ENCODE measurements at places on chromosomes 2 and 18. TPM values are rescaled to one million over a fixed set of nuclear protein-coding genes. Genes with fewer than 3 reads are reported as not detected.
A peak's percentile ranks its signal among the peaks of the same experiment; 100 is the strongest.

The RGPD8 gene
- total RNA-seq: 37.5 TPM

The DLX2 gene
- total RNA-seq: not detected

The SERPINB12 gene
- not detected for total RNA-seq

The B3GNT7 gene
- 0.68 TPM for total RNA-seq

The CDH20 gene
- total RNA-seq: 0.21 TPM

The PPP4R3B gene
- 118 TPM for total RNA-seq

The SLC38A11 gene
- 0.42 TPM for total RNA-seq

The IL37 gene
- not detected for total RNA-seq

The COPS7B gene
- total RNA-seq: 55.8 TPM

The CBLN2 gene
- total RNA-seq: not detected

The LRRTM1 gene
- total RNA-seq: not detected

The COBLL1 gene
- total RNA-seq: 5.6 TPM

- no peak for DNase-seq
These were observed 381.0 kb upstream of the ID2 start for GRCh38 chr2:8300905-8301304.

DNA sequence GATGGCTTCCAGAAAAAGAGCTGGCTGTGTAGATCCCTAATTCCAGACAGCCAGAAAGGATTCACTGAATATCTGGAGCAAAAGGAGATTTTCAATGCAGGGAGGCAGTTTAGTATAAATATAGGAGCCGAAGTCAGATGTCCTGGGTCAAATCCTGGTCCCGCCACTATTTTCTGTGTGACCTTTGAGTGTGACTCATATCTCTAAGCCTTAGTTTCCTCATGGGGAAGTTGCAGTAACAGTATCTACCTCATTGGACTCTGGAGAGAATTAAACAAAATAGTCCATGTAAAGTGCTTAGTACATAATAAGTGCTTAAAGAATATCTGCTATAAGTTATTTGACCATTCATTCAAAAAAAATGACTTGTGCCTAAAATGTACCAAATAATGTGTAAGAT, 52.1 kb upstream of the ITGA6 start:
- DNase-seq: no peak

GRCh38 chr2:231781798-231782726, 980 bp upstream of the PDE6D start:
- peak; percentile 33 for DNase-seq

DNA sequence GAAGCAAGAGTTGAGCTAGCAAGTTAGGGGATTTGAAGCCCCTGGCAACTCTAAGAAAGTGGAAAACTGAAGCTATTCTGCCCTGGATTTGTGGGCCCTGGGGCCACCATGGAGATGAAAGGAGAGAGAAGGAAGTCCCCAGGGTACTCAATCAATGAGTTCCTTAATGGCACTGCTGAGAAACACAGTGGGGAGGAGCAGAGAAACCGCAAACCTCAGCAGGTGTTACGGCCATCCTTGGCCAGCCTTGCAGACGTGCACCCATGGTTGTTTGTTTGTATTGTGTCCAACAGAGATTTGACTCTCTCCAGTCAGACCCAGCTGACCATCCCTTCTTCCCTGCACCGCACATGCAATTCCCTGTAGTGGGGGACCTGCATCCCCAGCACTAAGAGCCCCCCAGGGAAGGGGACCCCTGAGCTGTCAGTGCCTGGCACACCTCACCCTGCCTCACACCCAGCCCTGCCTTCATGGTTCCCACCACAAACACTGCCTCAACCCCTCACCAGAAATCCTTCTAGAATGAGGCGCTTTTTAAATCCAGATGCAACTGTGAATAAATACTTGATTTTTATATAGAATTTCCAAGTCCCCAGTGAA, 255.3 kb downstream of the SH3BP4 start:
- no peak for DNase-seq

- no peak for DNase-seq
These were observed 164.4 kb downstream of the PRPF40A start for GRCh38 chr2:152552888-152553287.

DNA sequence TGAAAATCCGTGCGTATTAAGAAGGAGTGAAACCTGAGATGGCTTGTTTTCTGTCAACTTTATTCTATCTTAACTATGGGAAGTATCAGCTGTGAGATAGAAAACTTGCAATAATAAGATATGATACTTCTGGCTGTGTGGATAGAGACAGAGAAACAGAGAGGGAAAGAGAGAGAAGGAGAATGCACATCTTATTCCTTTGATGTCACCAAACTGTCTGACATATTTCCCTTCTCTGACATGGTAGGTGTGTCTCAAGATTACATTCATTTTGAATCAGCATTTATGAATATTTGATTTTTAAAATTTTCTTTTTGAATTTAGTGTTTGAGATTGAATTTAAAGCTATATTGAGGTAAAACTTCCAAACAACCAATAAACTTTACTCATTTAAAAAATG, 69.4 kb downstream of the CDC42EP3 start:
- no peak for DNase-seq

- DNase-seq: no peak
These were observed 14.0 kb upstream of the COL6A3 start for GRCh38 chr2:237427769-237428506.

- DNase-seq: no peak
These were observed 2.9 kb downstream of the ITPRID2 start for GRCh38 chr2:181894381-181894780.

GRCh38 chr2:31049916-31050588, 88.2 kb downstream of the GALNT14 start:
- DNase-seq: no peak

DNA sequence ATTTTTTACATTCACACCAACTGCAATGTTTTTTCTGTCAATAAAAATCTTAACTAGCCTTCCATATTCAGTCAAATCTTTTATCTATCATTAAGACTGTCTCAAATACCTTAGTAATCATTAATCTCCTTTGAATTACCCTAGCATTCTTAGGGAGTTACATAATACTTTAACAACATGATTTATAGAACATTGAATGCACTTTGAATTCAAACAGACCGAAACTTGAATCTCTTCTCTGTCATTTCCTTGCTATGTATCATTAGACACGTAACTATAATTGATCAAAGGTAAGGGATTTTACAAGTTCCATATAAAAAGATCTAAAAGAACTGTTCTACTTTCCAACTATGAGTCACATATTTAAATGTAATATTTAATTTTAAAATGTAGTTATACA, 330.9 kb downstream of the RIT2 start:
- no peak for DNase-seq

GRCh38 chr18:23958036-23958435, 56.5 kb upstream of the TTC39C start:
- DNase-seq: no peak

DNA sequence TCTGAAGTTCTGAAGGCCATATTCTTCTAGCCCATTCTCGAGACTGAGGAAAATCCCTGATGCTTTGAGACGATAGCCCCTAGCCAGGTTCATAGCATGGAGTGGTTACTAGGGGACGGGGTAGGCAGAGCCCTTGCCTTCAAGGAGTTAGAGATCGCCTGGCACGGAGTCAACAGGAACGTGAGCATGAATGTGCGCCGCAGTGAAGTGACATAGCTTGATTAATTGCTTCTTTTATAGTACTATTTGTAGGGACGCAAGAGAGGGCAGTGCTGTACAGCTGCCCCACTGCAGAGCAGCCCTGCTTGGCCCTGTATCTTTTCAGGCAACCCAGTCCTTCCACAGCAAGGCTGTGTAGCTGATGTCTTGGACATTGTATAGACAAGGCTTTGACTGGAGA, 26.2 kb downstream of the HRH4 start:
- DNase-seq: no peak

- DNase-seq: no peak
These were observed 37.2 kb downstream of the AQP12A start for GRCh38 chr2:240728827-240729226.

DNA sequence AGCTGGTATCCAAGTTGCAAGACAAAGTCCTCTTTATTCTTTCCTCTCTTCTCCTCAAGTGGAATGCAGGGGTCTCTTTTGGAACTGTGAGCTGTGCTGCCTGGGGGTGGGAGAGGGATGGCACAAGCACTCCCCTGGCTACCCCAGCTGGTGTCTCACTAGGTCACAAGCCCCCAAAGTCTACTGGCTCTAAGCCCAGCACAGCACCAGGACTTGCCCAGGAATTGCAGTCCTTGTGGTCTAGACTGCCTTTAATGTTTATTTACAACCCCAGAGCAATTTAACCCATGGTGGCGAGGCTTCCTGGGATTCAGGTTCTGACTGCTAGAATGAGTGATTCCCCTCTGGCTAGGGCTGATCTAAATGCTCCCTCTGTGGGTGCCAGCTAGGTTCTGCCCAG, 199.0 kb upstream of the STK17B start:
- no peak for DNase-seq

- DNase-seq: no peak
These were observed 9.7 kb upstream of the EN1 start for GRCh38 chr2:118856978-118857676.
